ENCODE measurements at places on chromosomes 12 and 14. TPM values are rescaled to one million over a fixed set of nuclear protein-coding genes. Genes with fewer than 3 reads are reported as not detected.
A peak's percentile ranks its signal among the peaks of the same experiment; 100 is the strongest.

GRCh38 chr14:56581041-56581727 is 1.6 kb downstream of the TMEM260 start:
- H3K27ac ChIP-seq: no peak overlapping the region
- H3K27me3 ChIP-seq: peaks cover 2% of the 10 kb centered on the region
- H3K36me3 ChIP-seq: peaks cover 6% of the 10 kb centered on the region
- peaks cover 6% of the 10 kb centered on the region for H3K4me1 ChIP-seq
- peak overlapping the region; percentile 90 for H3K4me3 ChIP-seq
- no peak for DNase-seq

DNA sequence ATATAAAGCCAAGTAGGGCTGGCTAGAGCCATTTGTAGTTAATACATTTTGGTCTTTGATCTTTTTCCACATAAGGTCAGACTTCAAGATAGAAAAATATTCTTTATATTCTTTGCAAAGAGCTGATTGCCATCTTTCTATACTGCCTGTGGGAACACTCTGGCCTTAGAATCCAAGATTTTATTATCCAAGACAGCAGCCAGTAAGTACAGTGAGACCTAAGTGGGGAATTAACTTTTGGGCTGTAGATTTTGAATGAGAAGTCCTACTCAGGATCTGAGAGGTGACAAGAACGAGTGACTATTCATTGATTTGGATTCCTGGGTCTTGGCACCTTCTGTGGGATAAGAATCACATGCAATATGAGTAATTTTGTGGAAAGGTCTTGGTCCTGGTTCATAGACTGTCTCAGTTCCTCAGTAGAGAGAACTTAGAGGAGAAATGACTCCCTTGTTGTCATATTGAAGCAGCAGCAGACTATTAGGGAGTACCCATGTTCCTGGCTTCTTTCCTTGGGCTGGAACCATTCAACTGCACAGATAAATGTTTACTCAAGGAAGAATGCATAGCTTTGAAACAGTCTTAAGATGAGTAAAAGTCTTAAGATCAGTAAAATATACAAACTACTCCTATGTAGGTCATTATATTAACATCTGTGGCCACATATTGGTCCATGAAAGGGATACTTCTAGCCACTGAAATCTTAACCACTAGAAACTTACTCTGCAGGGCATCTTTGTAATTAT is 353.8 kb downstream of the RAD51B start:
- DNase-seq: peak; percentile 41
- H3K27me3 ChIP-seq: no peaks in the 10 kb centered on the region
- H3K4me3 ChIP-seq: no peak overlapping the region
- H3K27ac ChIP-seq: peak overlapping the region; percentile 82
- no peaks in the 10 kb centered on the region for H3K36me3 ChIP-seq

DNA sequence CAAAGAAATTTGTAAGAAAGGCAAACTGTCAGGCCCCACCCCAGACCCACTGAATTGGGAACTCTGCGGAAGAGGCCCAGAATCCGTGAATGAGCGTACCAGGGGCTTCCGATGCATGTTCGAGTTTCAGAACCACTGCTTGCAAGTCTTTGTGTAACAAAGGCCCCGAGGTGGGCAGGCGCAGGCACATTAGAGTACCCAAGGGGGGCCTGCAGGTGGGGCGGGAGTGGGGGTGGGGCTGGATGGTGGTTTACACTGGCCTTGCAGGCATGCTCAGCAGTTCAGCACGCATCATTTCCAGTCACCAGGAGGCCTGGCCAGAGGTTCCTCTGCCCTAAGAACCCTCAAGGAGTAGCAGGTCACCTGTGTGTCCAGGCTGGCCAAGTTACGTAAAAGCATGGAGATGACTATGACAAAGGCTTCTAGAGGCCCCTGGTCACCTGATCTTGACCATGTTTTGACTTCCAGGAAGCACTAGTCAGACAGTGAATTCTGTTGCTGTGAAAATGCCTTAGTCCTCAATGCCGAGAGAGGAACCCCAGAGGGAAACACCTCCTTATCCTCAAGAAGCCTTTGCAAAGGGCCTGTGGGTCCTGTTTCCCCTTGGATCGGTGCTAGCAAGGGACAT is 33.2 kb upstream of the IRF2BPL start:
- no peak for DNase-seq
- peaks cover 2% of the 10 kb centered on the region for H3K4me1 ChIP-seq
- no peak overlapping the region for H3K4me3 ChIP-seq
- no peak overlapping the region for H3K27ac ChIP-seq
- H3K27me3 ChIP-seq: no peaks in the 10 kb centered on the region

DNA sequence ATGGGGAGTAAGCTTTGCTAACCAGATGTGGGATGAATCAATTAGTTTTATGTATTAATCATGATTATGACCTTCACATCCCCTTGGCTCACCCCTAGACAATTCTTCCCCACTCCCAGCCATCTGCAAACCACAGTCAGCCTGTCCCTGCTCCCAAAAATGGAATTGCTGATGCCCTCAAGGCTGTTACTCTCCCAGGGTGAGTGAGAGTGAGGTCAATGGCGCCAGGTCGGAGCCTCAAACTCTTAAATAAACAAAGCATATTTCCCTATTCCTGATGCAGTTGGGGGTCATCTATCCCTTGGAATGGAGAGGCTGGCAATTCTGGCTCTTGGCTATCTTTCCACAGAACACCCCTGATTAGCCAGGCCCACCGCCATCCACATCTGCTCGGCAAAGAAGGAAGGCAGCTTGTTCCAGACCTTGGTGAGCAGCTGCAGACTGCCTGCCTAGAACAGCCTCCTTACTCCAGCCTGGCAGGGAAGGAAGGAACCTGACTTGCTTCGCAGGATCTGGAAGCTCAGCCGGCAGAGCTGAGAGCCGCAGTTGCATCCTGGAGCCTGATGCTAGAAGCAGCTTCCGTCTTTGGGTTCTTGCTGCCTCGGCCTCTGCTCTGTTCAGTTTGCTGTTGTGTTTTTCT is 57.0 kb downstream of the SMUG1 start:
- peaks cover 22% of the 10 kb centered on the region for H3K27me3 ChIP-seq
- H3K4me1 ChIP-seq: peaks cover 49% of the 10 kb centered on the region
- no peak overlapping the region for H3K27ac ChIP-seq
- no peak for DNase-seq
- H3K4me3 ChIP-seq: no peak overlapping the region
- H3K36me3 ChIP-seq: peaks cover 4% of the 10 kb centered on the region

- no peaks in the 10 kb centered on the region for H3K4me1 ChIP-seq
- H3K27me3 ChIP-seq: peaks cover 8% of the 10 kb centered on the region
- H3K36me3 ChIP-seq: no peaks in the 10 kb centered on the region
- no peak overlapping the region for H3K4me3 ChIP-seq
- no peak for DNase-seq
These were observed 30.9 kb upstream of the FBRSL1 start for GRCh38 chr12:132458846-132459641.

DNA sequence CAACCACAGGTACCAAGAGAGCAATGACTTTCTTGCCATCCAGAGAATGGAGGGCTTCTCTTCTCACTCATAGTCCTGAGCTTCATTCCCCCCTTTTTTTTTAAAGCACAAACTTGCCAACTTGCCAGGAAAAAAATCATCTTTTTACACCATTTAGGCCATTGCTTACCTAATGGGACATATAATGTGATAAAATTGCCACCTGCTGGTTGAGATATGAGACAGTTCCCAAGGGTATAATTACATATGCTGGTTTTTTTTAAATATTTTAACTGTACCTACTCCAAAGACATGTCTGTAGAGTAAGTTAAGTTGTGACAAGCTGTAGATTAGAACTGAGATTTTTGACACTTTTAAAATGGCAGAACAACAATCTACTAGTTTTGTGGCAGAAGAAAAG is 519.1 kb upstream of the SEL1L start:
- no peak for DNase-seq
- peaks cover 2% of the 10 kb centered on the region for H3K4me1 ChIP-seq
- no peaks in the 10 kb centered on the region for H3K36me3 ChIP-seq

DNA sequence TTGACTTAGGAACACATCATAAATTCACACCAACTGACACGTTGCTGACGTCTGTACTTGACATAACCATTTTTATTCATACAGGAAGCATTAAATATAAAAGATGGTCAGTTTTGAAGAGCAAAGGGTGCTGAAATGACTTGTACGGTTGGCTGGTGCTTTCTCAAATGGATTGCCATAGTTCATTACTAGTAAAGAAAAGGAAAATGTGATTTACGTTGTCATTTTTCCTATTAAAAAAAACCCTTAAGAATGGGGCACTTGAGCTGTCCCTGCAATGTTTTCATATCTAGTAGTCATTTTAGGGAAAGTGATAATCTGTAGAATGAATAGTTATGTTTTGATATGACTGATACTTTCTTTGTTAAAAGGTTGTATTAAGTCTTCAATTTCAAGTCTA is 22.5 kb upstream of the MANSC4 start:
- no peak for DNase-seq
- peaks cover 15% of the 10 kb centered on the region for H3K36me3 ChIP-seq
- H3K27ac ChIP-seq: no peak overlapping the region

DNA sequence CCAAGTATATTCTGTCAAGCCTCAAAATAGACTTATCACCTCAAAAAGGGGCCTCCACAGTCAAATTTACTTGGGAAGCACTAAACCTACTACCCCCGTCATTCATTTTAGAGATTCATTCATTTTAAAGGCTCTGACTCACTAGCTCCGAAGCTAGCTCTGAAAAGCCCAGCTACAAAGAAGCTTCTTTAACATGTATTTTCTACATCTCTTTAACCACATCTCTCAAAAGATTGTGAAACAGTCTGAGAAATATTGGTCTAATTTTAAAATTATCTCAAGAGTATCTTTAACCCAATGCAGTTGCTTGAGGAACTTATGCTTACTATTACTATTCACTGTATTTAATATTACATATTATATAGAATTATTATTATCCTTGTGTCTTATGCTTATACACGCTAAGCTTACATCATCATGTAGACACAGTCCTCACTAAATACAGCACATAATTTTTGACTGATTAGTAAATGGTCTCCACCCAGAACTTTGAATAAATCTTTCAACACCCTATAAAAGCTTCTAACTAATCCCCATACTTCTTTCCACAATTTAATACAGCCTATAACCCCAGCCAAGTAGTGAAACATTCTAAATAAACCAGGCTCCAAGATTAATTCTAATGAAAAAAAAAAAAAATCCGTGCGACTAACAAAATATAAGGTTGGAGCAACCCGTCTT is 7.8 kb downstream of the NT5DC3 start:
- H3K36me3 ChIP-seq: no peaks in the 10 kb centered on the region
- peaks cover 6% of the 10 kb centered on the region for H3K4me1 ChIP-seq
- no peak for DNase-seq
- H3K27me3 ChIP-seq: no peaks in the 10 kb centered on the region
- H3K4me3 ChIP-seq: no peak overlapping the region

- H3K27ac ChIP-seq: peak overlapping the region; percentile 45
- no peak overlapping the region for H3K4me3 ChIP-seq
- H3K4me1 ChIP-seq: peaks cover 36% of the 10 kb centered on the region
- DNase-seq: no peak
- no peaks in the 10 kb centered on the region for H3K36me3 ChIP-seq
- H3K27me3 ChIP-seq: no peaks in the 10 kb centered on the region
These were observed 66.7 kb downstream of the CCDC88C start for GRCh38 chr14:91350813-91351511.

DNA sequence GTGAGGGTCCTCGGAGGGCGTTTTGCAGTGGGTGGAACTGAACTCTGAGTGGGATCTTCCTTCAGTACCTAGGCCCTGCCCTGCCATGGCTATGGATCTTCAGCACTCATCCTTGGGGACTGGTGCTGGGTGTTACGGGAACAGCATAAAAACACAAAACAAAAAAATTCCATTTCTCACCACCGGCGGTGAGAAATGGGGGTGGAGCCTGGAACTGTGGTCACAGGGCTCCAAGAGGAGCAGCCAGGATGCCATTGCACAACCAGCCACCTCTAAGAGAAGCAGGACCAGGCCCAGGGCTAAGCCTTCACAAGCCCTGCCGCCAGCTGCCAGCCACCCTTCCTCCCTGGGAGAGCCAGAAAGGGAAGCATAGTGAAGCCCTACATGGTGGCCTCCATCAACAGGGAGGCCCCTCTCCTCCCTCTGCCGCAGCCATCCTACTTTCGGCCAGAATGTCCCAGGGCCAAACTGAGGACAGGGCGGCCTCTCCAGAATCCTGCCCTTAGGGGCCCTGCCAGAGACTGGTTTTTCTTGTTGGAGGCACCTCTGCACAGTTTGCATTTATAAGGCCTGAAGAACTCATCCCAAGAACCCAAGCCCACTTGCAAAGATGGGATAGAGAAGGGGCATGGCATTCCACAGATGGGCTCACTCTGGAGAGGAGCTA is 76.5 kb downstream of the VCPKMT start:
- H3K4me3 ChIP-seq: no peak overlapping the region
- H3K27me3 ChIP-seq: no peaks in the 10 kb centered on the region
- DNase-seq: no peak
- no peaks in the 10 kb centered on the region for H3K36me3 ChIP-seq
- peaks cover 26% of the 10 kb centered on the region for H3K4me1 ChIP-seq

DNA sequence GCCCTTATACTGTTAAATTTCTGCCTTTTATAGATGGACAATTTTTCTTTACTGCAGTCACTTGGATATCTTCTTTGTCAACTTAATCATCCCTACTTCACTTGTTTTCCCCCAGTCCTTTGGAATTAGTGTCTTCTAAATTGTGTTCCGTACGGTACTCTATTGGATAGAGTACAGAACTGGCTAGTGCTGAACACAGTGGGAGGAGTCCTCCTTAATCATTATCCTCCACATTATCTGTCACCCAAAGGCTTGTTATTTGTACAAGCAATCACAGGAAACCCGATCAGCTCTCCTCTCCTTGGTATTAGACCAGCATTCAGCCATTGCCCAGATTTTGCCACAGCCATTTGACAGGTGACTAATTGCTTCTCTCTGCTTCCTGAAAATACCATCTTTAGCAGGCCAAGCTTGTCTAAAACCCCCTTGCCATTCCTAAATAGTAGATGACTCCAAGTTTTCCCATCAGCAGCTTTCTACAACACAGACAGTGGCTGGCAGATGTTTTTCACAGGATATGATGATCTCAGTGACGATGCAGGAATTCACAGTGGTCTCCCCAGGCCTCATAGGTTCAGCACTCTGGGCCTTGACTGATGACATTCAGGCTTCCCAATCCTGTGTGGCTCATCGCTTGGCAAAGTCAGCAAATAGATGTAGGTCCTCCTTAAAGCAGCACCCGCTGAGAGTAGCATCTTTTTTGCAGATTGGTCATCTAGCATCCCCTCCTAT is 216.0 kb upstream of the RGS6 start:
- H3K4me1 ChIP-seq: no peaks in the 10 kb centered on the region
- DNase-seq: no peak
- no peak overlapping the region for H3K4me3 ChIP-seq
- H3K27me3 ChIP-seq: no peaks in the 10 kb centered on the region
- no peak overlapping the region for H3K27ac ChIP-seq

DNA sequence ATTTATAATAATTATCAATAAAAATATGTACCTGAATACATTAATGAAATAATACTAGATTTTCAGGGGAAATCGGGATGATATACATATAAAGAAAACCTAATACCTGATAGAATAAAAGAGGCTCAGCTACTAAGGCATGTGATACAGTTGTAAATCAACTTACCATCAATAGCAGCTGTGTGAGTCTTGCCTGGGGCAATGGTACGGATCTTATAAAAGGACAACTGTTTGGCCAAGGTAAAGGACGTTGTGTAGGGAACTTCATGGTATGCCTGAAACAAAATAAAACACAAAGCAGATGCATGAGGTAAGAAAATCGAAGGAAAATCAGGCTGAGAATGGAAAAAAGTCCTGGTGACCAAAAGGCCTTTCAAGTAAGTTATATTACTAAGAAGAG is 25.4 kb downstream of the NEK9 start:
- no peak for DNase-seq
- H3K36me3 ChIP-seq: peaks cover 70% of the 10 kb centered on the region
- peaks cover 16% of the 10 kb centered on the region for H3K4me1 ChIP-seq
- no peak overlapping the region for H3K27ac ChIP-seq

The TRHDE gene
- 14.2 TPM for polyA plus RNA-seq

The KRT74 gene
- polyA plus RNA-seq: not detected

The KRT3 gene
- polyA plus RNA-seq: not detected

The C12orf54 gene
- polyA plus RNA-seq: not detected

The ABCB9 gene
- 5.2 TPM for polyA plus RNA-seq

The ARMH4 gene
- 3.8 TPM for polyA plus RNA-seq

The TIGAR gene
- polyA plus RNA-seq: 5.0 TPM

The C14orf180 gene
- polyA plus RNA-seq: 0.22 TPM
